Tibial artery (tissue), 4 donors: ENCODE measurements at places on chromosomes 2 and 18.
A peak's percentile ranks its signal among the peaks of the same experiment; 100 is the strongest.

DNA sequence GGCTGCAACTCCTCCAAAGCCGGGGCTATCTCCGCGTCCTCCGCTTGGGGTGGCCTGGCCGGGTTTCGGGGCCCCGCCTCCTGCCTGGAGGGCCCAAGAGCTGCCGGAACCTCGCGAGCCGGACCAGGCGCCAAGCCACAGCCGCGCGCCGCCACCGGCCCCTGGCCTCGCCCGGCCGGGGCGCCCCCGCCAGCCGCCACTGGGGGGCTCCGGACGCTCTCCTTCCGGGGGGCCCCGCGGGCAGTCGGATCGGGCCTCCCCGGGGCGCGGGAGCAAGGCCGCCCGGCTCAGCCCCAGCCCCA is 17.4 kb upstream of the HAAO start:
- peaks cover 14% of the 10 kb centered on the region for H3K4me1 ChIP-seq
- H3K27ac ChIP-seq = peak overlapping the region; percentile 96
- no peaks in the 10 kb centered on the region for H3K27me3 ChIP-seq
- H3K4me3 ChIP-seq = peak overlapping the region; percentile 67
- H3K36me3 ChIP-seq = no peaks in the 10 kb centered on the region

DNA sequence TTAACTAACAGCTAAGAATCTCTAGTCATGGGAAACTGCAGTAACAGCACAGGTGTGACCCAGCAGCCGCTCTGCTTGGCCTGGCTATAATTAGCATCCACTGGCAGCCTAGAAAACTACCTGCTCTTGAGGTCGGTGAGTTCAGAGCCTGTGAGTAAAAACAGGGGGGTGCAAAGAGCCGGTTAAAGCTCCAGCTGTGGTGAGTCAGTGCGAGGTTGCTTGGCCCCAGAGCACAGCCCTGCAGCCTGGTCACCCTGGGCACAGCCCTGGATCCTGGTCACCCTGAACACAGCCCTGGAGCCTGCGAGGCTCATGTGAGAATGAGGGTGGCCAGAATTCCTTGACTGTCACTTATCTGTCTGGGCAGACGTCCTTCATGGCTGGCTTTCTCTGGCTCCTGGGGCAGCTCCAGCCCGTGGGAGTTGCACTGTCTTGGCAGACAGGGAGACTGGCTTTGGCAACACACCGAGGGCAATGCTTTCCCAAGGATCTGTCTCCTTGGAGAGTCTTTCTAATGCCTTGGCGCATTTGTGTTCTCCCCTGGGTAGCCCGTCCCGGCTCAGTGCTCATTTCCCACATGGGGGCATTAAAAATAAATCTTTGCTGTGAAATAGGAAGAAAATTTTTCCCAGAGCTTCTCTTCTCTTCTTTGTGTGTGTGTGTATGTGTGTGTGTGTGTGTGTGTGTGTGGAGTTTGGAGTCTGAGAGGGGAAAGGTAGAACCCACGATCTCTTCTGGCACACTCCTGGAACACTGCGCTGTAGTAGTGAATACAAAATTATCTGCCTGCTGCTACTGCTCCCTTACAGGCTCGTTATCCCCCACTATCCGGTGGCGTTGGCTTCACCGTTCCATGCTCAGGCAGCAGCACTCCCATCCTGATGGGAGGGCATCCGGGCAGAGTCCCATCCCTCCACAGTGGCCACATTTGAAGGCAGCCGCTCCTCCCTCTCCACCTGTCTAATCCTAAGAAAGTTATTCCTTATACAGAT is 250.2 kb upstream of the MEX3C start:
- no peaks in the 10 kb centered on the region for H3K27me3 ChIP-seq
- no peak overlapping the region for H3K27ac ChIP-seq
- no peaks in the 10 kb centered on the region for H3K36me3 ChIP-seq
- DNase-seq = no peak
- no peak overlapping the region for H3K4me3 ChIP-seq
- H3K4me1 ChIP-seq = no peaks in the 10 kb centered on the region

DNA sequence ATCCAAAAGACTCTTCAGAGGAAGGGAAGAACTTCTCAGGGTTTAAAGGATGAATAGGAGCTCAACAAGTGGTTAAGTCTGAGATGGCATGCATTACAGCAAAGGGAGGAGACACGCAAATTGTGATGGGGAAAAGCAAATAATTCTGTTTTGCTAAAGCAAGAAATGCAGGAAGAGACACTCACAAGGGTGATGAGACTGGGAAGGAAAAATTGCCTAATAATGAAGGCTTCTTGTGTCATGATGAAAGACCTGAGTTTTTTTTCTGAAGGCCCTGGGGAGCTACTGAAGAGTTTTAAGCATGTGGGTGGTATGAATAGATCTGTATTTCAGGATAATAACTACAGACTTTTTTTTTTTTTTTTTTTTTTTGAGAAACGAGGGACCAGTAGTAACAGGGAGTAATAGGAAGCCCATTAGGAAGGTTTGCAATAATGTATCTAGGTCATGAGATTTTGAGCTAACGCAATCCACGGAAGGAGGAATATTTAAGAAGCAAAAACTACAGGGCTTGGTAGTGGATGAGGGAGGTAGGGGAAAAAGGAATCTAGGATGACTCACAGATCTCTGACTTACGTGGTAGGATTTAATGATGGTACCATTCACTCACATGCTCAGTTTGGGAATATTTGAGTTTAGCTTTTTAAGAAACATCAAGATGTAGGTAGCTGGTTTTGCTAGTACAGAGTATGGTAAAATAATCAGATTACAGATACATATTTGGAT is 16.0 kb upstream of the SERPINB3 start:
- no peak overlapping the region for H3K4me3 ChIP-seq
- no peaks in the 10 kb centered on the region for H3K27me3 ChIP-seq
- H3K36me3 ChIP-seq = no peaks in the 10 kb centered on the region

DNA sequence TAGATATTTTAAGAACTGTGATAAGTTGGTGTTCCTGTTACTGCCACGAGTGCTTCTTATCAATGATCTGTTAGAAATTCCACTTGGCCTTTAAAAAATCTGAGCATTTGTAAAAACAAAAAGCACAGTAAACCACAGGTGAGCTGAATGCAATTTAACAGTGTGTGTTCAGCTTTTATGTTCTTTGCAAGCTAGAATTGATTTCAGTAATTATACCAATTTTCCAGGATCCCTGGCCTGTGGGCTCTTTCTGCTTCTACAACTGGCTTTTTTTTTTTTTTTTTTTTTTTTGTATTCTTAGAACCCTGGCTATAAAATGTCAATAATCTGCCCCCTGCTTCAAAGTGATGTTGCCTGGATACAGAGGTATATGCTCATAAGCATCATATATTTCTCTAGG is 548.5 kb upstream of the SLC8A1 start:
- no peaks in the 10 kb centered on the region for H3K36me3 ChIP-seq
- no peaks in the 10 kb centered on the region for H3K4me1 ChIP-seq
- no peak overlapping the region for H3K27ac ChIP-seq
- H3K4me3 ChIP-seq = no peak overlapping the region
- no peaks in the 10 kb centered on the region for H3K27me3 ChIP-seq

- H3K4me1 ChIP-seq = no peaks in the 10 kb centered on the region
- no peaks in the 10 kb centered on the region for H3K27me3 ChIP-seq
- DNase-seq = no peak
- no peak overlapping the region for H3K4me3 ChIP-seq
- H3K27ac ChIP-seq = peak overlapping the region; percentile 76
- peaks cover 26% of the 10 kb centered on the region for H3K36me3 ChIP-seq
Observed at GRCh38 chr2:150474326-150475074, 13.0 kb downstream of the RND3 start.

DNA sequence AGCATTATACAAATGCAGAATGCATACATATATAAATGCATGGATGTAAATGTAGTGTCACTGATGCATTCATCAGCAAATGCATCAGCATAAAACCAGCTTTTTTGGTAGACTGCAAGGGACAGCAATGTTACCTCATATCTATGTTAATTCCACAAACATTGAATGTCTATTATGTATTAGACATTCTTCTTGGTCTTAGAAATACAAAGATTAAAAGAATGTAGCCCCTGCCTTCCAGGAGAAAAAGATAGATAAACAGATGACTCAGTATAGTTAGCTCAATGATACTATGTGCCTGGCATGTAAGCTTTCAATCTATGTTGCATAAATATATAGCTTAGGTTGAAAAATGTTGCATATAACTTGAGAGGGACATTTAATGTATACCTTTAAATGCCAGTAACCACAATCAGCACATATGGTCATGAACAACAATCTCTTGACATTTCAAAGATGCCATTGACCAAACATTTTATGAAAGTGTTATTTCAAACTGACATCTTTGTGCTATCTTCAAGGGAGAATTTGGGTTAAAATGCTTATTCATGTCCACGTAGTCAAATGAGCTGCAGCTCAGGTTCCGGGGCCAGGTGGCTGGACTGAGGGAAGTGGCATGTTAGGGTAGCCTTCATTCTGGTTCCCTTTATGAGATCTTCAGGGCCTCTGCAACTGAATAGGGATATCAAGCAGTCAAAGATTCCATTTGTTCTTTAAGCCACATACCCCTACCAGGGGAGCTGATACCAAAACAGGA is 45.2 kb upstream of the GCG start:
- no peak overlapping the region for H3K27ac ChIP-seq
- no peaks in the 10 kb centered on the region for H3K27me3 ChIP-seq
- no peak overlapping the region for H3K4me3 ChIP-seq

DNA sequence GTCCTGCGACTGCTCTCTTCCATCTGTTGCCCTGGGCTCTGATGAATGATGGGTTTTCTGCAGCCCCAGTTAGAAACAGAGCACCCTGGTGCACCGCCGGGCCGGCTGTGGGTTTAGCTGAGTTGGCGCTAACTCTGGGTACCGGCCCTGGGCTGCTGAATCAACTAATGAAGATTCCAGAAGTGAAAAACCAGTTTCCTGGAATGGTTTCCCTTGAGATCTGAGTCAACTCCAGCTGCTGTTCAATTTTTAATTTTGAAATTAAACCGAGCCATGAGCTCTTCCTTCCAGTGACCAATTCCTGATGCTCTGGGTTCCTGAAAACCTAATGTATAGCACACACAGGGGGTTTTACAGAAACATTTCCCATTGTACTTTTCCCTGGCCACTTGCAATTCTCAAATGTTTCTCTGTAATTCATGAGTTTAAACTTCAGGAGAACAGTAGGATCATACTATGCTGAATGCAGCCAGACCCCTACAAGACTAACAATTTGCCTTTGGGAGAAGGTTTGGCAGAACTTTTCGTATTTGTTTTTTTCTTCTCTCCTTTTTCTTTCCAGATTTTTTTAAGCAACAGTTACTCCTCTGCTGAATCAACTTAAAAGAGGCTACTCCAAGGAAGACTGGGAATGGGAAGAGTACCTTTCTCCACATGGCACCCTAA is 5.5 kb downstream of the COL6A3 start:
- peak overlapping the region; percentile 75 for H3K27ac ChIP-seq
- peak; percentile 73 for DNase-seq
- H3K36me3 ChIP-seq = no peaks in the 10 kb centered on the region
- H3K4me3 ChIP-seq = peak overlapping the region; percentile 2

- peak overlapping the region; percentile 38 for H3K27ac ChIP-seq
- H3K4me3 ChIP-seq = no peak overlapping the region
- H3K27me3 ChIP-seq = no peaks in the 10 kb centered on the region
- DNase-seq = no peak
Observed at GRCh38 chr18:60978338-60978737, 354.9 kb upstream of the CDH20 start.

GRCh38 chr2:74833418-74834233 is at the start of gene HK2:
Gene HK2 (plus strand): TSS chr2:74834127. CDS start chr2:74834581, 454 bp downstream.
- H3K4me1 ChIP-seq = no peaks in the 10 kb centered on the region
- peak within 1 kb of the TSS; percentile 59 for H3K4me3 ChIP-seq
- no peaks in the 10 kb centered on the region for H3K36me3 ChIP-seq

DNA sequence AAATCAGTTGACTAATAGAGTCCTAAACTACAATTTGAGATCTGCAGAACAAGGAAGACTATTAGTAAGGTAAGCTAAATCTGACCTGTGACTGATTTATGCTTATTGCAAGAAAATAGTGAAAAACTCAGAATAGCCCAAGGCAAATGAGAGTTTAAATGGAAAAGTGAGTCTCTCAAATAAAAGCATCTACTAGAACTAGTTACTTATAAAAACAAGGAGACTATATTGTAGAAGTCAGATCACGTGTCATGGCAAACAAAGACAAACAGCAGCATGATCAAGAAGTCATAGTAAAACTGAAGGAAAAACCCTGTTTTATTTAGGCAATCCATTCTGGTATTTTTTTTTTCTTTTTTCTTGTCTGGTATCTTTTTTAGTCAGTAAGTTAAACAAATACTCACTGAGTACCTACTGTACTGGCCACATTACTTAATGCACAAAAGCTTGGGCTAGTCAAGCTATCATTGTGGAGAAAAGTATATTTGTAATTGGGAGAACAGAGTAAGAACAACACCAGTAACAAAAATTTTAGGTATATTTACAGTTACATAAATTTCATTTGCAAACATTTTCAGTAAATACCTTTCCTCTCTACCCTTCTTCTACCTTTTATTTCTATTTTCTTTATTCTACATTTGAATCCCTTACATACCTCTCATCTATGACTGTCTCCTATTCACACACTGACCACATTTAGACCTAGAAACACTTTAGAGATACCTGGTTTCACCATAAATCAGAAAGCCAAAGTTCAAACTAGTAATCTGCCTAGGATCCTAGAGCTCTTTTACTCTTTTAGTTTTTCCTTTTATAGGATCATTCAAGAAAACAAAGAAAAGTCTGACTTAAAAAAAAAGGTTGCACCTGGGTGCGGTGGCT is 23.7 kb downstream of the CCDC88A start:
- no peaks in the 10 kb centered on the region for H3K27me3 ChIP-seq
- no peak overlapping the region for H3K4me3 ChIP-seq
- no peak for DNase-seq
- H3K4me1 ChIP-seq = no peaks in the 10 kb centered on the region
- no peak overlapping the region for H3K27ac ChIP-seq

GRCh38 chr18:4125627-4126230 is 329.4 kb downstream of the DLGAP1 start:
- no peaks in the 10 kb centered on the region for H3K27me3 ChIP-seq
- H3K36me3 ChIP-seq = no peaks in the 10 kb centered on the region
- H3K27ac ChIP-seq = no peak overlapping the region
- H3K4me1 ChIP-seq = peaks cover 19% of the 10 kb centered on the region
- H3K4me3 ChIP-seq = no peak overlapping the region

GRCh38 chr2:224111576-224111975 is 72.5 kb upstream of the SERPINE2 start:
- no peaks in the 10 kb centered on the region for H3K27me3 ChIP-seq
- no peaks in the 10 kb centered on the region for H3K36me3 ChIP-seq
- DNase-seq = no peak
- H3K4me3 ChIP-seq = no peak overlapping the region

- no peaks in the 10 kb centered on the region for H3K27me3 ChIP-seq
- H3K4me1 ChIP-seq = no peaks in the 10 kb centered on the region
- H3K27ac ChIP-seq = no peak overlapping the region
- no peak for DNase-seq
Observed at GRCh38 chr18:22088029-22088428, 81.4 kb upstream of the GATA6 start.

DNA sequence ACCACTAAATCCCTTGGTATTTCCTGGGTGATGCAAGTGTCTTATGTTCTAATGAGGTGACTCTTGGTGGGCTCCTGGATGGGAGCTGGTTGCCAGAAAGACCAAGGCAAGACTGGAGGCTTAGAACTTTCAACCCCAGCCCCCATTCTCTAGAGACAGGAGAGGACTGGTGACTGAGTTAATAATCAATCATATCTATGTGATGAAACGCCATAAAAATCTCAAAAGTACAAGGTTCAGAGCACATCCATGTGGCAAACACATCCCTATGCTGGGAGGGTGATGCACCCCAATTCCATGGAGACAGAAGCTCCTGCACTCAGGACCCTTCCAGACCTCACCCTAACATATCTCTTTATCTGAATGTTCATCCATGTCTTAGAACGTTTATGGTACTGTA is 139.5 kb upstream of the LINC00305 start:
- H3K27me3 ChIP-seq = no peaks in the 10 kb centered on the region
- H3K27ac ChIP-seq = no peak overlapping the region
- DNase-seq = no peak
- no peak overlapping the region for H3K4me3 ChIP-seq
- H3K4me1 ChIP-seq = no peaks in the 10 kb centered on the region
